ENCODE measurements at places on chromosomes 7 and 10.

- DNase-seq: no peak
Measured at GRCh38 chr10:104809288-104810090, 168.4 kb downstream of the SORCS3 start.

DNA sequence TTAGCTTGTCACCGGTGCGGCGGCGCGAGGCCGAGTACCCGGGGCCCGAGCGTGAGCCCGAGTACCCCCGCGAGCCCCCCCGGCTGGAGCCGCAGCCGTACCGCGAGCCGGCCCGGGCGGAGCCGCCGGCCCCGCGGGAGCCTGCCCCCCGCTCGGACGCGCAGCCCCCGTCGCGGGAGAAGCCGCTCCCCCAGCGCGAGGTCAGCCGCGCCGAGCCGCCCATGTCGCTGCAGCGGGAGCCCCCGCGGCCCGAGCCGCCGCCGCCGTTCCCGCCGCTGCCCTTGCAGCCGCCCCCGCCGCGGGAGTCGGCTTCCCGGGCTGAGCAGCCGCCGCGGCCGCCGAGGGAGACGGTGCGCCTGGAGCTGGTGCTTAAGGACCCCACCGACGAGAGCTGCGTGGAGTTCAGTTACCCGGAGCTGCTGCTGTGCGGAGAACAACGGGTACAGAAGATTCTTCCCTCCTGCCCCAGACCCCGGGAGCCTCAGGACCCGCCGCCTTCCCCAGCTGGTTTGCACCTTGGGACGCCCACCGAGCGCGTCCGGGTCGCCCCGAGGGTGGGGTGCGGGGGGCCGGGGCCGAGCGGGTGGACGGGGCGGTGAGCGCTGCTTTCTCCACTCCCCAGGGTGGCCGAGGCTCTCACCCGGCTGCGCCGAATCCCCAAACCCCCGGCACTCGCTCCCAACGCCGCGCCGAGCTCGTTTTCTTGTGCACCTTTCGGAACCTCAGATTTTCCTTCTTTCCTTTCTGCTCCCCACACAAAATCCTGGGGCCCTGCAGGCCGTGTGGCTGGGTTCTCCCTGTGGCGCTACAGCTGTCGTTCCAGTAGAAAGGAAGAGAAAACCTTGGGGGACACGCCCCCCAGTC, 708 bp downstream of the UBN2 start:
- DNase-seq: peak; percentile 34

DNA sequence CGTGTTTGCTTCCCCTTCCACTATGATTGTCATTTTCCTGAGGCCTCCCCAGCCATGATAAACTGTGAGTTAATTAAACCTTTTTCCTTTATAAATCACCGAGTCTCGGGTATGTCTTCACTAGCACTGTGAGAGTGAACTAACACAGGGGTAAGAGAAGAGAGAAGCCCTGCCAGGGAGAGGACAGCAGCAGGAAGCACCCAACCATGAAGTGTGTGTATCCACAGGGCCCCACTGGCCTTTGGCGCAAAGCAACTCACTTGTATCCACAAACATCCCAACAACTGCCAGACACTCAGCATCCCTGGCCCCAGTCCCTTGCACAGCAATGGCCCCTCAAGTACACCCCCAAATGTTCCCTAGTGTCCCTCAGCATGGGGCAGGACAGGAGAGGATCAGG, 115.1 kb downstream of the MAD1L1 start:
- DNase-seq: no peak

GRCh38 chr7:102843850-102844249, 69.0 kb upstream of the LRRC17 start:
- DNase-seq: no peak

DNA sequence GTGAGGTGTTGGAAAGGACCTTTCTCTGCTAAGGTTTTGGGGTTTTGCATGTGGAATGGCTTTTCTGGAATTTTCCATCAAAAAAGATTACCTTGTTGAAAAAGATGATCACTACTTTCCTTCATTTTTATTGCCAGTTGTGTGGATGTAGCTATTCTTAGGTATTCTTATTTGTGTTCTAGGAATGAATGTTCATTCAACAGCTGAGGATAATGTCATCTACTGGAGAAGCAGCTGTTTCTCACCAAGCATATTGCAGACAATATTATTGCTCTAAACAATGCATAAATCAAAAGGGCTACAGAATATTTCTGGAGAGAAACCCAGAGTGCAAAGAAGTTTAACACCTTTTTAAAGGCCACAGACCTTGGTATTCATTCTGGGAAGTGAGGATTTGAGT, 145.6 kb upstream of the CALCR start:
- DNase-seq: no peak

DNA sequence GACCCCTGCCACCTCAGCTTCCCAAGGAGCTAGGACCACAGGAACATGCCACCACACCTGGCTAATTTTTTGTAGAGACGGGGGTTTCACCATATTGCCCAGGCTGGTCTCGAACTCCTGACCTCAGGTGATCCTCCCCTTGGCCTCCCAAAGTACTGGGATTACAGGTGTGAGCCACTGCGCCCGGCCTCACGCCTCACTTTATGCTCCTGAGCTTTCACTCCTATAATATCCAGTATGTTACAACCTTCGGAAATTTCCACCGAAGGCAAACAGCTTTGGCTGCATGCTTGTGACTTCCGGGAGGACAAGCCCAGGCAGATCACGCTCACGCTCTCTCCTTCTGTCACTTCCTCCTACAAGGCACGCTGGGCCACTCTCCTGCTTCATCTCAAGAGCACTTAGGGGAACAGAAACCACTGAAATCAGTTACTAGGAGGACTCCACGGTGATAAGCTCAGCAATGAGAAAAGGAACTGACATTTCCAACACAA, 4.4 kb upstream of the MAD1L1 start:
- peak; percentile 92 for DNase-seq

- DNase-seq: peak; percentile 16
Measured at GRCh38 chr10:97427571-97428179, 1.7 kb downstream of the PGAM1 start.

GRCh38 chr7:131071786-131072504, 255.7 kb upstream of the MKLN1 start:
- peak; percentile 63 for DNase-seq

GRCh38 chr10:118564652-118565051, 30.8 kb downstream of the PRLHR start:
- no peak for DNase-seq

DNA sequence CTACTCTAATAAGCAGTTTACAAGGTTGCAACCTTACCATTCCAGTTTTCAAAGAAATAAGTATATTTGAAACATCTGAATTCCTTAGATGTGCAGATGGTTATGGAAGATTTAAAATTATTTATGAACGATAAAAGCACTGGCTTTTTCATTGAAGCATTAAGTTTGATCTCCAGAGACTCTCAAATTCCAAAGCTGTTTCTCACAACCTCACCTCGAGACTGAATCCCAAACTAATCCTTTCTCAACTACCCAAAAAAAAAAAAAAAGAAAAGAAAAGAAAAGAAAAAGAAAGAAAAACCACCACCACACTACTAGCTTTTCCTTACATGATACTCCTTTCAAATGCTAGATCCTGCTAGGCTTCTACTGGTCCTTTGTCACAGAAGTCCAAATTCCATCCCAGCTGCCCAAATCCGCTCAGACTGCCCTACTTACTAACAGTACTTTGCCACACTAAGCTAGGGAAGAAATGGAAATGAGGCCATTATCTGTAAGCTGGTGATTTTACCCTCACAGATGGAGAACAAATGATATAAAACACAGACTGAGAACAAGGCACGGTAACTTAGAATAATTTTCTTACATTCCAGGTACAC, 100.6 kb upstream of the CDK1 start:
- DNase-seq: no peak

DNA sequence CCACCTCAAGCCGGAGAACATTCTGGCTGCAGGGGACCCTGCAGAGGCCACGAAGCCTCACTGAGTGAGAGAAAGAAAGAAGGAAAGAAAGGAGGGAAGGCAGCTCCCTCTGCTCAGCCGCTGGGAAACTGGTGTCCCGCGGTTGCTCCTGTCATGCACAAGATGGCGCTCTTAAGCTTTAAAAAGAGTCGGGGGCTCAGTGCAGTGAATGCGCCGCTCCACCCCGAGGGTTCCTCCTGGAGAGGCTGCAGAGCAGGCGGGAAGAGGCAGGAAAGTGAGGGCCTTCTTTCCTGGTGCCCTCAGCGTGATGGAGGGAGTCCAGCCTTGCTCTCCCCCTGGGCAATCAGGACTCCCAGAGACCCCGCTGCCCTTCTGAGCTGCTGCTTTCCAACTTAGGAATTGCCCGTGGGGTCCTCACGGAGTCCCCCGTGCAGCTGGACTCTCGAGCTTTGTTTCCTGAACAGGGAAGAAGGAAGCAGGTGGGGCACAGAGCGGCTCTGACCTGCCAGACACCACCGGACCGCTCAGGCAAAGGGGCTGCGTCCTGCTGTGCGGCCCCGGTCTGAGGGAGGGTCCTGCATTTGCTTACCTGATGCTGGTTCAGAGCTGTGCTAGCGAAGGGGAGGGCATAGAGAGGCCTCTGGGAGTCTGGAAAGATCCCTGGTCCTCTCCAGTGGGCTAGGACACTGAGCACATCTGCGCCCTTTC, 141.9 kb upstream of the MKI67 start:
- DNase-seq: peak; percentile 19

DNA sequence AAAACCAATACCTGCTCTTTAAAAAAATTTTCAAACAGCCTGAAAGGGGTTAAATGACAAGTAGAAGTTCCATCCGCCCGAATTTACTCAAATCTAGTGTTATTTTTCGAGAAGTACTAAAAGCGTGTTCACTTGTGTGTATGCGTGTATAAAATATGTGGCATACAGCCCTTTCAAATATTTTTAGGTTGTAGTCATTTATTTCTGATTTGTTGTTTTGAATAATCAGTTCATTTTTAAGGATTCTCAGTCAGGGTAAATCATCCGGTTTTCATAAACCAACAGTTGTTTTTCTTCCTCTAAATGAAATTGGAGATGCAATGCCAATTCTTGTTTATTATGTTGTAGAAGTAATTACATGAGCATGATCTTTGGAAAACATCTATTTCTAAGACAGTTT, 6.9 kb upstream of the SUN1 start:
- no peak for DNase-seq

- no peak for DNase-seq
Measured at GRCh38 chr10:11866199-11866925, 43.2 kb downstream of the PROSER2 start.

DNA sequence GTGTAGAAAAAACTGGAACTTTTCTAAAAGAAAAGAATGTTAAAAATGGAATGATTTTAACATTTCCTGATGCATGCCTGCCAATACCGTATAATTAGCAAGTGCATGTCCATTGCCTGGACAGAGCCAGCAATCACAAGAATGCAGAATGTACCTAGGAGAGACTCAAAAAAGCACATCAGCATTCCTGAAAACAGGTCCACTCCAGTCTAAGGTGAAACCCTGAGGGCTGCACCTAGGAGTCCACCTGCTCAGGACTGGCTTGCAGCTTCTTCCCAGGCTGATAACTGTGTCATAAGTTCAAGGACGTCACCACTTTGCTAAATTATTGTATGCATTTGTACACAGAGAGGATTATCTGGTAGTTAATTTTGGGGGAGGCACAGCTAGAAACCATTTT, 5.4 kb downstream of the CCDC201 start:
- DNase-seq: no peak

GRCh38 chr10:30784524-30784896, 155.0 kb upstream of the LYZL2 start:
- no peak for DNase-seq

DNA sequence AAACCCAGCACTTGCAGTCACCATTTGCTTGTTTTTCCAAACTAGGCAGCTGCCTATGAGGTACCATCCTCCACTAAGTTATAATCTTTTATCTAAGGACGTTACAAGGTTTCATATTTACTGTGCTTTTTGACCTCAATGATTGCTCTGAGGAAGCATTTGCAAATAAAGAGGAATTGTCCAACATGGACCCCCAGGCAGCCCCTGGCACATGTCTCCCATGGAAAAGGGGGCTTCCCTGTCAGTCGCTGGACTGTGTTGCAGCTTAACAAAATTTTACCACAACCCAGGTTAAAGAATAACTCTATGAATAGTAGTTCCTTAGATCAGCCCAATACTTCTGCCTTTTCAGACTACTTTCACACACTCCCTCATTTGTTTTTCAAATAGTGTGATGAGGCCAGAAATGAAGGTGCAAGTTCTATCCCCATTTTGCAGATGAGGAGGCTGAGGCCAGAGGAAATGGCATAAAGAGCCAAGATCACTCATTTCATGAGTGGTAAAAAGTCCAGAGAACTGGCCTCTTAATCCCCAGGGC, 52.8 kb upstream of the ZPBP start:
- DNase-seq: no peak

GRCh38 chr7:1060315-1061072, 16.1 kb downstream of the GPR146 start:
- peak; percentile 15 for DNase-seq

DNA sequence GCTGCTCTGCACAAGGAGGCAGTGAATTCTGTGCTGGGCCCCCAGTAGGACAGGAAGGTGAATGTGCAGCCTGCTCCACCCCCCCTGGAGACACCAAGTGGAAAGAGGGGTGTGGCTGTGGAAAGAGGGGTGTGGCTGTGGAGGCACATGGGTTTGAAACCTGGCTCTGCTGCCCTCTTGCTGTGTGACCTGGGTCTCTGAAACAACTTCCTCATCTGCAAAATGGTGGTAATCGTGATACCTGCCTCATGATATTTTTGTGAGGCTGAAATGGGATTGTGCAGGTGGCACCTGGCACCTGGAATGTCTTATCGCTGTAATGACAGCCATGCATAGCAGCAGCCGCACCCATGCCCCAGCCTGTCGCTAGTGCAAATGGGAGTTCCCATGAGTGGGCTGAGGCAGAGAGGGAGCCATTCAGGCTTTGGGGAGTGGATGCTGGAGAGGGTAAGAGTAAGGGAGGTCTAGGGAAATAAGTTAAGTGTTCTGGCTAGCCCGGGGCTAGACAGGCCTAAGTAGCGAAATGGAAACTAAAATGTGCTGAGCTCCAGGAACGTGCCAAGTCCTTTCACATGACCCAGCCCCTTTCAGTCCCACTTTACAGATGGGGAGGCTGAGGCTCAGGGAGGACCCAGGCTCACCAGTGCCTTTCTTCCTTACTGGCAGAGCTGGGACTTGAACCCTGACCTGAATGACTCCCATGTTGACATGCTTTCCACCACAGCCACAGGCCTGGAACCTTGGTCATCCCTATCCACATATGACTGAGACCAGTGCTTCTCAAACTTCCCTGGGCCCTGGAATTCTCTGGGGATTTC, 35.0 kb downstream of the C10orf105 start:
- no peak for DNase-seq

DNA sequence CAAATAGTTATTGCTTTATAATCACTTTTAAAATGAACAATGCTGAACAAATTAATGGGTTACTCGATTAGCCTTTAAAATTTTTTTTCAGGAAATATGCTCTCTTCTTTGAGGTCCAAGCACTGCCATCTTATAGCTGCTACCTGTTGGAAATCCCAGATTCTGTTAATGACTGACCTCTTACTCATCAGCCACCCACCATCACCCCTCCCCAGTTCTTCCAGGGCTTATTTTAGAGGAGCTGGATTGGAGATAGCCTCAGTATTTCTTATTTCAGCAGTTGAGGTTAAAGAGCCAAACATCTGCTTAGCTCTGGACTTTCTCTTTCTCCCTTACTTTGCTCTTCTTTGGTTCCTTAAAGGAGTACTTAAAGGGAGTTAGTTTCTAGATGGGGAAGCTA, 420.0 kb downstream of the EXOC4 start:
- DNase-seq: no peak

Measured in inflammatory macrophage (primary cell).